Panc1 (cell line): ENCODE measurements at places on chromosomes 5 and 9.

DNA sequence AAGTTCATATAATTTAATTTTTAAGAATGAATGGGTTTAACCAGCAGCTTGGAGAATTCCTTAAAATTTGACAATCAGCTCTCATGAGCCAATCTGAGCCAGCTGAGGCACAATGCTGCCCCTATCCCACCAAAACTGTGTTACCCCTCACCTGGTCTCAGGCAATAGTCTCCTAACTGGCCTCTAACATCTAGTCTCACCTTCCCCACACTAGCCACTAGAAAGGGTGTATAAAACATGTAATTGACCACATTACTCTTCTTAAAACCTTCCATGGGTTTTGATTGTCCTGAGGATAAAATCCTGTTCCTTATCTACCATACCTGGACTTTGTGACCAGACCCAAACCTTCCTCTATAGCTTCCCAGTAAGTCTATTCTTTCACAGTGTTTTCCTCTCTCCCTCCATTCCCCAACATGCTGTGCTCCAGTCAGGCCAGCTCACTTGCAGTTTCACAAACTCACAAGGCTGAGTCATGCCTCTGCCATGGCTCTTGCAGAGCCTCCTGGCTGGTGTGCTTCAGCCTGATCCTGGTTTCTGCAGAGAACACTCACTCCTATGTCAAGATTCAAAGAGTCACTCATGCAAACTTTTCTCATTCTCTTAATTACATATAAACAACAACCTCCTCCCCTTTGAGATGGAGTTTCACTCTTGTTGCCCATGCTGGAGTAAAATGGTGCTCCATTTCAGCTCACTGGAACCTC is 16.0 kb upstream of the ZCCHC7 start:
- DNase-seq: no peak

- DNase-seq: no peak
Observed at GRCh38 chr9:13467157-13467556, 187.7 kb upstream of the MPDZ start.

DNA sequence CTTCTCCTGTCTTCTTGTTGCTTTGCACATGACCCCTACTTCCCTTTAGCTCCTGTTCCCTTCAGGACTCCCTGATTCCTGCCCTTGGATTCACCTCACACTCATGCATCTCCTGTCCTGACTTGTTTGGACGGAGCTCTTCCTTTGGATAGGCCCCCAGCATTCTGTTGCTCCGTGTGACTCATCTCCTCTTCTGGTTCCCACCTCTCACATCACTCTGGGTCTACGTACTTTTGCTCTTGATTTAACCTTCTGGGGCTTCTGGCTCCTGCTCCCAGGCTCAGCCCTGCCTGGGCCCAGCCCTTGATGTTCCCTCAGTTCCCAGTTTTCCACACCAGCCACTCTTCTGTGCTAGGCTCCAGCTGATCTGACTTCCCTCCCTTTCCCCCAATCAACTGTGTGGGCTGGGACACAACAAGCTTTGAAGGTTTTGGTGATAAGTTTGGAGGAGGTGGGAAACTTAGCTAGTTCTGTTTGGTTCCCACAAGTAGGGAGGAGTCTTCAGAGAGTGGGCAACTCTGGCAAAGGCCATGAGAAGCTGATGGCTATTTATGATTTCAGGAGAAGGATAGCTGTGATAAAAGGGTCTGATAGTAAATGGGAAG is 331.5 kb downstream of the ARHGEF28 start:
- DNase-seq: no peak

- DNase-seq: no peak
Observed at GRCh38 chr5:127076315-127077129, 3.2 kb upstream of the C5orf63 start.

GRCh38 chr5:873328-873727 is 19.3 kb downstream of the BRD9 start:
- DNase-seq: no peak
